Islet precursor cell (in vitro differentiated cells): ENCODE measurements at places on chromosomes 5 and 9.

DNA sequence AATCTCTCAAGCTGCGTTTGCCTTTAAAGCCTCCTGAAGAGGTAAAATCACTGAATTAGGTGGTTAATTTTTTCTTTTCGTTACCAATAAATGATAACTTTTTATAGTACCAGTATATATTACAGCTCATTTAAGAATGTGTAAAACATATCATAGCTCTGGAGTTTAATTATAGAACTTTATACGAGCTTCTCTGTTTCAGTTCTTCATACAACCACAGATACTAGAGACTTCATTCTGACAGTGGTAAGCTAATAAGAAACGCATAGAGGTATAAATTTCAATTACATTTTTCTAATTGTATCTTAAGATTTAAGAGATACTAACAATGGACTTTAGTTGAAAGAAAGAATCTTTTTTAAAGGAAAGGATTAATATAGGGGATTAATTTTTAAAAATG is 73.9 kb downstream of the PBX3 start:
- DNase-seq = no peak

- DNase-seq = no peak
These were observed 33.1 kb downstream of the ZCCHC9 start for GRCh38 chr5:81334304-81335061.

GRCh38 chr5:72470826-72471225 is 36.4 kb downstream of the ZNF366 start:
- no peak for DNase-seq

- no peak for DNase-seq
These were observed 4.7 kb upstream of the FIBCD1 start for GRCh38 chr9:130943777-130944176.

GRCh38 chr5:59158165-59158564 is 575.3 kb downstream of the RAB3C start:
- no peak for DNase-seq

- no peak for DNase-seq
These were observed 41.1 kb downstream of the STC2 start for GRCh38 chr5:173287086-173287485.

- no peak for DNase-seq
These were observed 51.5 kb upstream of the UBAC1 start for GRCh38 chr9:136012651-136013050.

- no peak for DNase-seq
These were observed 248.9 kb downstream of the ADGRV1 start for GRCh38 chr5:90807496-90807895.

GRCh38 chr9:72420783-72421182 is 55.8 kb upstream of the ZFAND5 start:
- DNase-seq = no peak

GRCh38 chr5:80282054-80282453 is 26.2 kb upstream of the SERINC5 start:
- no peak for DNase-seq

DNA sequence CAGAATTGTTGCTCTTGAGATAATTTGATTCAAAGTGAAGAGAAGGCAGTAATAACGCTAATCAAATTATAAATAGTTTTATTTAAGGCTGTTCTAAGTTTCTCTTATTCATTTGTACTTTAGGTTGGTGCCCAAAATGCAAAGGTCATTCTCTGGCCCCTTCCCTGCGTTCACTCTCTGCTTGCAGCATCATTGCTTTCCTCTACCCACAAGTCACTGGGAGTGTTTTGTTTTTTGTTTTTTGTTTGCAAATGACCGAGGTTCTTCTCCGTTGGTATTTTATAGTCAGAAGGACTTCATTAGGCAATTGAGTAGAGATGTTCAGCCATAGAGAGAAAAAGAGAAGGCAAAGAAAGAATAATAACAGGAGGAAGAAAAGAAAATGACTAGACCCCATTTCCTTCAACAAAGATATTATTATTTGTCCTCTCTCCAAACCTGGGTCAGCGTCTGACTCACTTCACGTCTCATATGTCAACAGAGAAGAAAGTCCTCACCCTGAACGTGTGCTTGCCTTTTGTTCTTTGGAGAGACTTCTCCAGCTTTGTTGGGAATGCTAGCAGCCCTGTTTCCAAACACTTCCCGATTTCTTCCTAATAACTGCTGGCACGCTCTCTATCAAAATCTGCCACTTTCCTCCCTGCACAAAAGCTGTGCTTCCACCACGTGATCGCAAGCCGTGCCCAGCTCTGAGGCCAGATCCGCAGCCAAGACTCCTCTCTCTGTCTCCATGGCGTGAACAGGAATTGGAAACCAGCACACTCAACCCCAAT is 119.8 kb downstream of the EBF1 start:
- no peak for DNase-seq

DNA sequence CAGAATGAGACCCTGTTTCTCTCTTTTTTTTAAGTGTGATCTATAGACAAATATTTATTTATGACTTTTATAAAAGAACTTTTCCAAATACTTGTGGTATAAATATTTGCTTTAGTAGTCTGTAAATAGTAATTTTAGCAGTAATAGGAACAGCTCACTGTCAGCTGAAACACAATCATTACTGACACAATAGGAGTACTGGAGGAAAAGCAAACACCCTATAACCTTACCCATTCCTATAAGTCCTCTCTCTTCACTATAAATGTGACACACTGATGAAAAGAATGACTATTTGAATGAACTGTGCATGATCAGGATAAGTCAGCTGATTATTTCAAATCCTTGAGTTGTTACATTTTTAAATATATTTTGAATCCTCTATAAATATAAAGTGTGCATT is 72.4 kb downstream of the CDH12 start:
- DNase-seq = no peak

- no peak for DNase-seq
These were observed 242.6 kb upstream of the PAPPA start for GRCh38 chr9:115910959-115911358.

- DNase-seq = no peak
These were observed 8.5 kb downstream of the NOP16 start for GRCh38 chr5:176379881-176380280.

DNA sequence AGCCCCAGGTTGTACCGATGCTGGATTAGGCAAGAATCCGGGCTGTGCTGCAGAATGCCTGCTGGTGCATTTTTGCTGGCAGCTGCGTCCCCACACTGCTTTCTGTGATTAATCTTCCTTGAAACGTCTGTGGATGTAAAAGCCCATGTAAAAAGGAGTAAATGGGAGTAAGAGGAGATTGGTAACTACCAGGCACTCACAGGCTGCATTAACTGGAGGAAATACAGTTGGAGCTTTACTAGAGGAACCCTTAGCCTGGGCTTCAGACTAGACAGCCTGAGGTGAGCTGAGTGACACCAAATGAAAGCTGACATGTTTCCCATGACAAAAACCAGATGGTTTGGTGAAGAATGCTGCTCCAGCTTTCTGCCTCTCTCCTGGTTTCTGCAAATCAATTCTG is 190.4 kb upstream of the GAS1 start:
- DNase-seq = peak; percentile 71
